ENCODE measurements at places on chromosomes 3 and 15.

GRCh38 chr3:163132111-163132510 is 1635.5 kb downstream of the OTOL1 start:
- no peak overlapping the region for H3K27ac ChIP-seq
- no peaks in the 10 kb centered on the region for H3K27me3 ChIP-seq
- no peak overlapping the region for H3K4me3 ChIP-seq
- H3K4me1 ChIP-seq, result no peaks in the 10 kb centered on the region
- no peaks in the 10 kb centered on the region for H3K36me3 ChIP-seq

GRCh38 chr15:66253418-66254088 is at the start of gene MEGF11:
Gene MEGF11 (minus strand): TSS chr15:66253750. CDS start chr15:66128403, 125,347 bp downstream.
- H3K4me3 ChIP-seq, result peak within 1 kb of the TSS; percentile 82
- H3K27me3 ChIP-seq, result peaks cover 78% of the 10 kb centered on the region
- peak; percentile 40 for DNase-seq
- peak within 1 kb of the TSS; percentile 31 for H3K27ac ChIP-seq

- no peaks in the 10 kb centered on the region for H3K36me3 ChIP-seq
- H3K4me1 ChIP-seq, result peaks cover 31% of the 10 kb centered on the region
- H3K4me3 ChIP-seq, result peak overlapping the region; percentile 63
- peak overlapping the region; percentile 80 for H3K27ac ChIP-seq
Observed at GRCh38 chr3:196120291-196120951, 38.5 kb upstream of the TFRC start.

DNA sequence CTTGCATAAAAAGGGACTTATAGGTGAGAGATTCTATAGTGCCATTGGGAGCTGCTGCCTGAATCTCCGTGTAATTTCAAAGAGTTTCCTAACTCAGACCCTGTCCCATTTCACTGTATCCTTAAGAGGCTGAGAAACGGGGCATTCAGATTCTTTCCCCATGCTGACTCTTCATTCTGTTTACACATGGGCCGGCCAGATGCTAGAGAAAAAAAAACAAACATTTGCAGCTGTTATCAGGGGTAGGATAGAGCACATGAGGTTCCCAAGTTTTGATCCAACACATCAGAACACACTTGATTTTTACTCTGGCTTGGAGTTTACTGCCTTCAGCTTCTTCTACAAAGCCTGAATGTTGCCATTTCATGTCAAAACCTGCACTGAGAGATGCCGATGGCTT is 215.9 kb upstream of the TPRG1 start:
- H3K27me3 ChIP-seq, result no peaks in the 10 kb centered on the region
- no peak overlapping the region for H3K4me3 ChIP-seq
- no peaks in the 10 kb centered on the region for H3K36me3 ChIP-seq
- DNase-seq, result no peak

GRCh38 chr15:74172701-74173379 is 670 bp upstream of the ISLR start:
- no peak overlapping the region for H3K4me3 ChIP-seq
- DNase-seq, result peak; percentile 16
- no peaks in the 10 kb centered on the region for H3K4me1 ChIP-seq
- H3K27me3 ChIP-seq, result peaks cover under 1% of the 10 kb centered on the region
- no peaks in the 10 kb centered on the region for H3K36me3 ChIP-seq
- no peak overlapping the region for H3K27ac ChIP-seq
